ENCODE measurements at places on chromosomes 6 and 20. TPM values are rescaled to one million over a fixed set of nuclear protein-coding genes. Genes with fewer than 3 reads are reported as not detected.

The OOEP gene
- total RNA-seq, result not detected

The VGLL2 gene
- total RNA-seq, result not detected

The HTR1E gene
- total RNA-seq, result not detected

The MUC22 gene
- total RNA-seq, result not detected

The DACT2 gene
- 4.6 TPM for total RNA-seq

DNA sequence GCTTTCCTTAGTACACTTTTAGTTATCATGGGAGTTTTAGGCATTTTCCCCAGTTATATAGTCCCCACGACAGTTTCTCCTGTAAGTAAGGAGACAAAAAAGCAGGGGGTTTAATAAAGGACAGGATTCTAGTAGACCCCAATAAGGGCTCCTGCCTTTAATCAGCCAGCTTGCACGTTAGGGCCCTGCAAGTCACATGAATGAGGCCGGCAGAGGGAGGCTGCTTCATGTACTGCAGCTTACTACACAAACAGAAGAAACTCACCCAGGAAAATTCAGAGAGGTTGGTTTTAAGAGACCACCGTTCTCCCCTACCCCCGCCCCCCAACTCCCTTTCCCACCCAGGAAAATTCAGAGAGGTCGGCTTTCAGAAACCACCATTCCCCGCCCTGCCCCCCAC is 229.7 kb upstream of the MOCS1 start:
- peaks cover 17% of the 10 kb centered on the region for H3K27me3 ChIP-seq
- H3K27ac ChIP-seq, result no peak overlapping the region
- H3K36me3 ChIP-seq, result no peaks in the 10 kb centered on the region
- no peak overlapping the region for H3K4me3 ChIP-seq

DNA sequence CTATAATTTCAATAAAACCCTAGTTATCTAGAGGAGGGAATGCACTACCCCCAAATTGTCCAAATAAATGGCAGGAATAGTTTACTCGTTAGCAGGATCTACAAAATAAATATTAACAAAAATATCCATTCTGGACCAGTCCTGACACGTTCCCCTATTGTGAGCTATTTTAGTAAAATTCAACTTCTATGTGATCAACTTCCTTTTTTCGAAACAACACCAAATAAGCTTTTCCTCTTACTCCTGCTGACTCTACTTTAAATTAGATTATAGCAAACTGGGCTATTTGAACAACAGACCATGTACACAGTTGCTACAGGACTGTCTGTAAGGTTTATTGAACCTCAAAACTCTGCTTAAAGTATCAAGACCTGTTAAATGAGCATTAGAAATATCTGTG is 154.3 kb downstream of the IPCEF1 start:
- H3K27ac ChIP-seq, result no peak overlapping the region
- H3K36me3 ChIP-seq, result no peaks in the 10 kb centered on the region
- H3K27me3 ChIP-seq, result no peaks in the 10 kb centered on the region
- no peak overlapping the region for H3K4me3 ChIP-seq

- no peaks in the 10 kb centered on the region for H3K27me3 ChIP-seq
- H3K4me3 ChIP-seq, result no peak overlapping the region
- DNase-seq, result no peak
- H3K4me1 ChIP-seq, result no peaks in the 10 kb centered on the region
- H3K36me3 ChIP-seq, result no peaks in the 10 kb centered on the region
These were observed 646.7 kb upstream of the PTCHD4 start for GRCh38 chr6:48757661-48758060.

DNA sequence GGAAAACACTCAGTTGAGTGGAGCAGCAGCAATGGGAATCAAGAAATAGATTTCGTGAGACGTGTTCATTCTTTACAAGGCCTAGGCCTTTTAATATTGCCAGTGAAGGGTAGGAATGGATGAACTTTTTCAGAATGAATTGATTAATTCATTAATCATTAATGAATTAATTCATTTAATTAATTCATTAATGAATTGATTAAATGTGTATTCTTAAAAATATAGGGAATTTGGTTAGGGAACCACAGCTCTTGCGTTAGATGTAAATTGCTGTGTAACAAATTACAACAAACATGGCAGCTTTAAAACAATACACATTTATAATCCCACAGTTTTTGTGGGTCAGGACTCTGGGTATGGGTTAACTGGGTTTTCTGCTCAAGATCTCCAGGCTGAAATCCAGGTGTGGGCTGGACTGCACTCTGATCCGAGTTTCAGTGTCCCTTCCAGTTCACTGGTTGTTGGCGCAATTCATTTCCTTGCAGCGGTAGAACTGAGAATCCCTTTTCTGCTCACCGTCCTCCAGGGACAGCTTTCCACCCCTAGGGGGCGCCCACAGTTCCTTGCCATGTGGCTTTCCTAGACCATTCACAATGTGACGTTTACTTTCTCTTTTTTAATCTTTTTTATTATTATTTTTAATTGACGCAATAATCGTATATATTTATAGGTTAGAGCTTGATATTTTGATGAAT is 32.8 kb upstream of the BCAS1 start:
- H3K27ac ChIP-seq, result no peak overlapping the region
- H3K4me3 ChIP-seq, result no peak overlapping the region
- no peaks in the 10 kb centered on the region for H3K27me3 ChIP-seq

DNA sequence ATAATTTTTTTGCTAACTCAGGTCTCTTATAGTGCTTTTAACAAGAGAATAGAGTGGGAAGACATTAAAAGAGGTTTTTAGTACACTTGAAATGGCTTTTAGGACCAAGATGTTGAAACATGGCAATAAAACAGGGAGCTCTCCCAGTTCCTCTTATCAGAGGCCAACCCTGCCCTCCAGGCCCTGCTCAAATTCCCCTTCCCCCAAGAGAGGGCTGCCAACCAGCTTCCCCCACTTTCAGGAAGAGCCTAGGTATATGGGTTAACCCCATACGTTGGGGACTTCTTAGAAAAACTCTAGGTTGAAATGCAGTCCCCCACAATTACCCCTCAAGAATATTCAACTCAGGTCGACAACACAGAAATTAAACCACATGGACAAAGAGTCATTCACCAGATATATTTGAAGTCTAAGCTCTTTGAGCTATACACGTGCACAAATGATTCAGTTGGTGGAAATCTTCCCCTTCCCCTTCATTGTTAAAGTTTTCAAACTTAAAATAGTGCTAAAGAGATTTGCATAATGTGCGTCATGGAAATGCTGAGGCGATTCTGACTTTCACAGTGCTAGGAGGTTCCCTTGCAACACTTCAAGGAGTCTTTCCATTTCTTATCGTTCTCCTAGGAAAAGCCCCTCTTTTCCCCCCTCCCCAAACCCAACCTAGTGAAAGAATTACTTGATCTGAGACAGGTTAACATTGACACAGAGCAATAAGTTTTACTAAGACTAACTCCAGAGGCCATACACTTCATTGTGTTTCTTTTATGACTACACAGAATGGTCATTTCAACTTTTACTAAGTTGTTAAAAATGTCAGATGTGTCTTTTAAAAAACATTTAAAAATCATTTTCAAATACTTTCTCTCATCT is 49.8 kb upstream of the ENPP5 start:
- H3K4me3 ChIP-seq, result no peak overlapping the region
- H3K27me3 ChIP-seq, result peaks cover 16% of the 10 kb centered on the region
- H3K27ac ChIP-seq, result no peak overlapping the region
- no peak for DNase-seq
- H3K4me1 ChIP-seq, result no peaks in the 10 kb centered on the region
- peaks cover 2% of the 10 kb centered on the region for H3K36me3 ChIP-seq

DNA sequence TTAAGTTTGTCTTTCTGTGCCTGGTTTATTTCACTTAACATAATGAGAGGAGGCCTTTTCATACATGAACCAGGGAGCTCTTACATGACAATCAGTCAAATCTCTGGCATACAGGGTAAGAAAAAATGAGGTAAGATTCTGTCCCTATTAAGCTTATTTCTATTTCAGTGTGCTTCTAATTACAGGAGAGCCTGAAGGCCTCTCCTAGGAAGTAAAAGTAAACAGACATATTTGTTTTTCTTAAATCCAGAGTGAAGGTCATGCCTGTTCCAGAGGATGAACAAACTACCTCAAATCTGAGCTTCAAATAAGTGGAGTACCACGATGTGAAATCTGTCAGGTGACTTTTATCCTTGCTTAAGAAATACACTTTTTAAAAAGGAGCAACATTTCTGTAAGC is 72.6 kb downstream of the POPDC3 start:
- H3K27ac ChIP-seq, result no peak overlapping the region
- no peak overlapping the region for H3K4me3 ChIP-seq
- H3K4me1 ChIP-seq, result no peaks in the 10 kb centered on the region

- DNase-seq, result no peak
- no peak overlapping the region for H3K27ac ChIP-seq
- H3K36me3 ChIP-seq, result no peaks in the 10 kb centered on the region
- H3K27me3 ChIP-seq, result peaks cover 18% of the 10 kb centered on the region
- no peaks in the 10 kb centered on the region for H3K4me1 ChIP-seq
- H3K4me3 ChIP-seq, result no peak overlapping the region
These were observed 204.7 kb upstream of the EXOC2 start for GRCh38 chr6:897528-898207.

DNA sequence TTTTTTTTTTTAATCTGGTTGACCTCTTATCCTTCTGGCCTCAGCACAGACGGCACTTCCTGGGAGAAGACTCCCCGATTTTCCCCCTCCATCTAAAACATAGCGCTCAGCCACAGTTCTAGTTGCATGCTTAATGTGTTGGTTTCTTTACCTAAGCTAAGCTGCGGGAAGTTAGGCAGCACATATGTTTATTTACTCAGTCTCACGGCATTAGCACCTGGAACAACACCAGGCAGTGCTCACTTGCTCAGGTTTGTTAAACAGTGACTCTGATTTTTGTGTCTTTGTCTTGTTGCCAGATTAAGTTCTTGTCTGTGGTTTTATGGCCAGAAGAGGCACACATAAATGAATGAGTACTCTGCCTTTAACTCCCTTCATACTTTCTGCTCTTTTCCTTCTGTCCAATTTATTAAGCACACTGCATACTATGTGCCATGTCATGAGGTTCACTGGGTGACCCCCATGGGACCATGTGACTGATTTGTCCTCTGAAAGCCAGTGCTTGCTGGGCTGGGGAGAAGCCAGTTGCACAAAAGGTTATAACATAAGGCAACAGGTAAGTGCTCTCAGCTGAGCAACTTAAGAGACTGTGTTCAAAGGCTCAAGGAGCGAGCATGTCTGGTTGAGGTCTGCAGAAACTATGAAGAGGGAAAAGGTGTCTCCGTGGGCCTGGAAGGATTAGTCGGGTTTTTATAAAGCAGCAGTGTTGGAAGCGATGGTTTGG is 93.6 kb downstream of the RPP40 start:
- H3K27ac ChIP-seq, result no peak overlapping the region
- H3K27me3 ChIP-seq, result no peaks in the 10 kb centered on the region
- H3K36me3 ChIP-seq, result peaks cover 11% of the 10 kb centered on the region
- no peak for DNase-seq
- H3K4me3 ChIP-seq, result no peak overlapping the region

DNA sequence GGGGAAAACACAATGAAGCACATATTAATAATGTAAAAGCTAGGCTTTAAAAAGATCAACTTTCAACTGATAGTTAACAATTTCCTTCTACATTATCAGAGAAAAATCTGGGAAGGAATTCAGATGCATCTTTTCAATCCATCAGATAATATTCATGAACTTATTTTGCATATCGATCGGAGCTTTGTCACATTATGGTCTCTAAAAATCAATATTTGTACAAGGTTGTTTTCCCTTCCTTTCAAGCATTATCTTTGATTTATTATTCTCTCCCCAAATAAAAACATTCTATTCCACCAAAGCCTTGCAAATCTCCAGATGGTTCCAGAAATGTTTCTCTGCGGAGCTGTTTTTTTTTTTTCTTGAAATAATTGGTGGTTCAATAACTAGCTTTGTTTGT is 101.9 kb downstream of the GPR63 start:
- H3K36me3 ChIP-seq, result no peaks in the 10 kb centered on the region
- H3K4me3 ChIP-seq, result no peak overlapping the region
- no peaks in the 10 kb centered on the region for H3K4me1 ChIP-seq
- peaks cover 12% of the 10 kb centered on the region for H3K27me3 ChIP-seq
- no peak for DNase-seq

DNA sequence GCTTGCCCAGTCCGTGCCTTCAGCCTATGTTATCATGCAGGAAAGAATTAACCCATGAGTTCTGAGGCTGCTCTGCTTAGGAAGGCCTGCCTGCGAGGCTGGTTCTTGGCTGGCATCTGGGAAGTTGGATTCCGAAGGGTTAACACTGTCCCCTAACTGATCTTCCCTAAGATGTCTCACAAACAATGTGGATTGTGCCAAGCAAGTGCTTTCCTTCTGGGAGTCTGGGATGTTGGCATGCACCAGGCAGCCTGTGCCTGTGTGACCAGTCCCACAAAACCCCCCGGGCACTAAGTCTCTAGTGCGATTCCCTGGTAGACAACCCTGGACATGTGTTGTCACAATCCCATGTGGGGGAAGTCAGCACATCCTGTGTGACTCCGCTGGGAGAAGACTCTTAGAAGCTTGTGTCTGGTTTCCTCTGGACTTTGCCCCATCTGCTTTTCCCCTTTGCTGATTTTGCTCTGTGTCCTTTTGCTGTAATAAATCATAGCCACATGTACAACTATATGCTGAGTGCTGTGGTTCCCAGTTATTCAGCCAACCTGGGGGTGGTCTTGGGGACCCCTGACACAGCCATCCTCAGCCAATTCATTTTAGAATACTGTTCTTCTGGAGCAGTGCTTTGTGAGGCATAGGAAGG is 83.8 kb downstream of the SLC22A23 start:
- peaks cover 14% of the 10 kb centered on the region for H3K4me1 ChIP-seq
- H3K36me3 ChIP-seq, result peaks cover 4% of the 10 kb centered on the region
- H3K4me3 ChIP-seq, result no peak overlapping the region
- DNase-seq, result no peak
- H3K27me3 ChIP-seq, result no peaks in the 10 kb centered on the region

- H3K4me1 ChIP-seq, result peaks cover 4% of the 10 kb centered on the region
- H3K27me3 ChIP-seq, result no peaks in the 10 kb centered on the region
- no peak overlapping the region for H3K4me3 ChIP-seq
- H3K36me3 ChIP-seq, result peaks cover 25% of the 10 kb centered on the region
- H3K27ac ChIP-seq, result no peak overlapping the region
These were observed 41.6 kb downstream of the MRAP2 start for GRCh38 chr6:84074988-84075781.

DNA sequence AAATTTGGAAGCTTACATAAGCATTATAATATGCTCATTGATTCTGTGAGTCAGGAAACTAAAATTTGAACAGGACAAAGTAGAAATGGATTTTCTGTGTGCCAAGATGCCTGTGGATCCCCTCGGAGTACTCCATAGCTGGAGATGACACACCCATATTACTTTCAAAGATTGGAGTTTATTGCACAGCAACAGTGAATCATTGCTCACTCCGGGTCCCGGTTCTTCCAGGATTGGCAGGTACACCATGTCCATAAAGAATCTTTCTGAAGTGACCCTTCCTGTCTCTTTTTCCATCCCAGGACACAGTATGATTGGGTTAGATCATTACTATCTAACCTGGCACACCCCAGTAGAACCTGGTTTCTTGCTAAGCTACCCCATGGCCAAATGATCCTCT is 2.7 kb upstream of the BTN2A2 start:
- no peak overlapping the region for H3K27ac ChIP-seq
- no peak for DNase-seq
- H3K4me3 ChIP-seq, result no peak overlapping the region
- peaks cover 19% of the 10 kb centered on the region for H3K4me1 ChIP-seq
- H3K36me3 ChIP-seq, result peaks cover 4% of the 10 kb centered on the region
- H3K27me3 ChIP-seq, result no peaks in the 10 kb centered on the region

All from chondrocyte (in vitro differentiated cells).